ENCODE measurements at places on chromosomes 6 and 20.

DNA sequence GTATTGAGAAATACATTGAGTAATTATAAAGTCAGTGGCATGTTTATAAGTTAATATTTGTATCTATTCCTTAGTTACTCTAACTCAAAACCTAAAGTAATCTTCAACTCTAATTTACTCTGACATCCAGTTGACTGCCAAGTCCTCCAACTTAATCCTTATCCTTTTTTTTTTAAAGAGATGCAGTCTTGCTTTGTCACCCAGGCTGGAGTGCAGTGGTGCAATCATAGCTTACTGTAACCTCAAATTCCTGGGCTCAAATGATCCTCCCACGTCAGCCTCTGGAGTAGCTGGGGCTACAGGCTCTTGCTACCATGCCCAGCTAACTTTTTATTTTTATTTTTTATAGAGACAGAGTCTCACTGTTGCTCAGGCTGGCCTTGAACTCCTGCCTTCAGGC is 24.4 kb downstream of the PTPN1 start:
- DNase-seq, result no peak

DNA sequence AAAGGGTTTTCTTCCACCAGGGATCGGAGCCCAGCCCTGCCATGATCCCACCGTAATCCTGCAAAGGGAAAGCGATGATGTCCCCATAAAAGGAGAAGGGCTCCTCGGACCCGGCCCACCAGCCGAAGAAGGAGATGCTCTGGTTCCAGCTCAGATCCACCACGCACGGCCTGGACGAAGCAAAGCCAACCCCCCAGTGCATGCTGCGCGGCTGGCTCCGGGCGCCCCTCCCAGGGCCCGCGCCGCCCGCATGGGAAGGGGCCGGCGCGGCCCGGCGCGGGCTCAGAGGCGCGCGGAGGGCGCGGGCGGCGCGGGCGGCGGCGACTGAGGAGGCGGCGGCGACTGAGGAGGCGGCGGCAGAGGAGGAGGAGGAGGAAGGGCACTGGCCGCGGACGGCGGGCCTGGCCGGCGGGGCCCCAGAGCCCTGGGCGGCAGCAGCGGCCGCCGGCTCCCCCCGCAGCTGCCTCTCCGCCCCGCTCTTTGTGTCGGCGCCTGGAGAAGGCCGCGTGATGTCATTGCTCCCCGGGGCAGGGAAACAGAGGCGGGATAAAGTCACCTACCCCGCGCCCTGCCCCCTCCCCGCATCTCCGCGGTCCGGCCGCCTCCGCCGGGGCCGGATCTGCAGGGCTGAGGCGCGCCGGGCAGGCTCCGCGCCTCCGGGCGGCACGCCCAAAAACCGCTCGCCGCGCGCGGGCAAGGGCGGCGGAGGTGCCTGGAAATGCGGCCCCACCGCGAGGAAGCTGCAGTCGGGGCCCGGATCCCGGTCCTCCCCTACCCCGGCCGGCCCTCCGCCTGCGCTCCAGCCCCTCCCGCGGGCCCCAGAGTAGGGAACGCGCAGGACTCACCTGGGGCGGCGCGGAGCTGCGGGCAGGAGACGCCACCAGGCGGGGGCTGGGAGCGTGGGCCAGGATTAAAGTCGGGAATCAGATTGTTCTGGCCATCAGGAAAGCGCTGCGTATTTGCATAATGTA is at the start of gene FAXC:
Gene FAXC (minus strand): TSS at position 504 of the 971 bp plus-strand sequence. CDS start 302 bp downstream, at position 202.
- no peak for DNase-seq

- no peak for DNase-seq
Observed at GRCh38 chr20:40673442-40673841, 15.6 kb downstream of the MAFB start.

GRCh38 chr20:16575390-16576140 is 2.3 kb upstream of the KIF16B start:
- DNase-seq, result no peak

DNA sequence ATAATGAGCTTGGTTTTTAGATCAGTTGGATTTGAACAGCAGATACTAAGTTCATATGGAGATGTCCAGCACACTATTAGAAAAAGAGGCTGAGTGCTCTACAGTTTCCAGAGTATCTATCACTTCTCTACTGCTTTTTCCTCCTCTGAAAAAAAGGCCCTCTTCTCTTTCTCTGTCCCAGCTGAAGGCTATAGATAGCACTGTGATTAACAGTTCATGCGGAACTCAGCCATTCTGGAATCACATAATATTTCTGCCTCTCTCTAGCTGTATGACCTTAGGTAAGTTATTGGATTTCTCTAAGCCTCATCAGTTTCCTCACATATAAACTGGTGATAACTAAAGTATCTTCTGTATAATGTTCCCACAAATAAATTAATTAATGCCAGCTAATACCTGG is 184.1 kb downstream of the UBE3D start:
- no peak for DNase-seq

DNA sequence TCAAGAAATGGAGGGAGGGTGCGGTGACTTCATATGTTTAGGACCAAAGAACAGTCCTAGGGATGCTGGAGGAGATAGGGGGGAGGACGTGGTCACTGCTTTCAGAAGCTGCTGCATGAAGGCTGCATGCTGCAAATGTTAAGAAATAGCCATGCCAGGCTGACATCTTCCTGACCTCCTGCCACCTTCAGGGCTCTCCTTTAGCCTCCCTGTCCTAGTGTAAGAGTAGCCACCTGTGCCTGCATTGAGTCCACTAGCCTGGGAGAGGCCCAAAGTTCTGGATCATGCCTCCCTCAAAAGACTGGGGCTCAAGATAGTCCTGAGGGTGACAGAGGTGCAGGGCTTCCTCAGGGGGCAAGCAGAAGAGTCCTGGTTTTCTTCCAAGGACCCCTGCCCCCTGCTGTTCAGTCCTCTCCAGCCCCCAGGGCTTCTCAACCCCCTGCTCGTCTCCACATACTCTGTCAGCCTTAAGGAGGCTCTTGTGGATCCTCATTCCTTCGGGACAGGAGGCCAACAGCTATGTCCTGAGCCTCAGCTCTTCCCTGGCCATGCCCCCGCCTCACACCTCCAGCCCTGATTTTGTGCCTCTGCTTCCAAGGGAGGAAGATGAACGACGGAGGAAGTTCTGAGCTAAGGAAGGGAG is 96.3 kb downstream of the MRPL14 start:
- DNase-seq, result no peak

DNA sequence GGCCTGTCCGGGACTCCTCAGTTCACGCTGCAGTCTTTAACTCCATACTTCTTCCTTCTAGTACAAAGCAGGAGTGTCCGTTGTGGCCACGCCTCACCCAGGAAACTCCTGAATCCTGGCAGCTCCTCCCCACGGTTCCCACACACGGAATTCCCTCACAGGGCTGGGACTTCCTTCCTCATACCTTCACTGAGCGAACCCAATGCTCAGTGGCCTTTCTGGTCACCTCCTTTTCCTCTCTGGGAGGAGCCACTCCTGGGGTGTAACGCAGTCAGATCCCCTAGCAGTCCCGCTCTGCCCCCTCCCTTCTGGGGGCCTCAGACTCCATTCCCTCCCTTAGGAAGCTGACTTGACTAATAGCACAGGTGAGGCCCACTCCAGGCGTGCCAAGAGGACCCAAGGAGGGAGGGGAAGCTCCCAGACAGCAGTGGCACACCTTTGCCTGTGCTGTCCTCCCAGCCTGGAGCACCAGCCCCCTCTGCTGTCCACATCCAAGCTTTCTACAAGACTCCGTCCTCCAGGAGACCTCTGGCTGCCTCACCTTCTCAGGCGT is at the start of gene SLC52A3:
Gene SLC52A3 (minus strand): TSS at position 75 of the 553 bp plus-strand sequence. CDS start 2,726 bp downstream, outside the sequence.
- no peak for DNase-seq

DNA sequence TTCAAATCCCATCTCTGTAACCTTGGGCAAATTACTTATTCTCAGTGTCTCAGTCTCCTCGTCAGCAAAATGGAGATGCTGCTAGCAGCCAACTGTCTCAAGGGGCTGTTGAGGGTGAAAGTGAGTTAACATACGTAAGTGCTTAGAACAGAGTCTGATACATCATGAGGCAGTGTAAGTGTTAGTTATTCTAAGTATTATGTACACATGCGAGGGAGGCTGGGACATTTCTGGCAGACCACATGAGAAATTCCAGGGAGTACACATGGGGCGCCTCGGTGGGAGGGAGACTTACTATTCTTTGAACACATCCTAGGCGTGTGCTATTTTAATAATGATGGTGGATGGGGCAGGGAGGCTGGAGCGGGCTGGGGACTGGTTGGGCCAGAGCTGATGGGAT is 99.1 kb downstream of the DLGAP4 start:
- no peak for DNase-seq

DNA sequence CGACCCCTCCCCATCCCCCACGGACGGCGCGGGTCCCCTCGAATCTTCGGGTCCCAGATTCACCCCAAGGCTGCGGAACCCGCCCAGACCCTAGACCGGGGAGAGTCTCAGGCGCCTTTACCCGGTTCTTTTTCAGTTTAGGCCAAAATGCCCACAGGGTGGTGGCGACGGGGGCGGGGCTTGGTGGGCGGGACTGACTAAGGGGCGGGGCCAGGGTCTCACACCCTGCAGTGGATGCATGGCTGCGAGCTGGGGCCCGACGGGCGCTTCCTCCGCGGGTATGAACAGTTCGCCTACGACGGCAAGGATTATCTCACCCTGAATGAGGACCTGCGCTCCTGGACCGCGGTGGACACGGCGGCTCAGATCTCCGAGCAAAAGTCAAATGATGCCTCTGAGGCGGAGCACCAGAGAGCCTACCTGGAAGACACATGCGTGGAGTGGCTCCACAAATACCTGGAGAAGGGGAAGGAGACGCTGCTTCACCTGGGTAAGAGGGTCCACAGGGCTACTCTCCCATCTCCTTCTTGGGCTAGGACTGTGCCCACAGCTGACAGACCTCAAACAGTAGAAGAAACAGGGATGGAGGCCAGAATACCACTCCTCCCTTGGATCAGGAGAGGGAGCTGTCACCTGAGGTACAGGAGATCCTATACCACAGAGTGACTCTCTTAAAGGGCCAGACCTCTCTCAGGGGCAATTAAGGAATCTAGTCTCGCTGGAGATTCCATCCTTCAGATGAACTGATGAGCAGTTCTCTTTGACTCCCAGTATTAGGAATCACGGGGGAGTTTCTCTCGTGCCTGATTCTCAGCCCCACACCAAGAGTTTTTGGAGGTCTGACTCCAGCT is 942 bp downstream of the HLA-E start:
- peak; percentile 84 for DNase-seq

DNA sequence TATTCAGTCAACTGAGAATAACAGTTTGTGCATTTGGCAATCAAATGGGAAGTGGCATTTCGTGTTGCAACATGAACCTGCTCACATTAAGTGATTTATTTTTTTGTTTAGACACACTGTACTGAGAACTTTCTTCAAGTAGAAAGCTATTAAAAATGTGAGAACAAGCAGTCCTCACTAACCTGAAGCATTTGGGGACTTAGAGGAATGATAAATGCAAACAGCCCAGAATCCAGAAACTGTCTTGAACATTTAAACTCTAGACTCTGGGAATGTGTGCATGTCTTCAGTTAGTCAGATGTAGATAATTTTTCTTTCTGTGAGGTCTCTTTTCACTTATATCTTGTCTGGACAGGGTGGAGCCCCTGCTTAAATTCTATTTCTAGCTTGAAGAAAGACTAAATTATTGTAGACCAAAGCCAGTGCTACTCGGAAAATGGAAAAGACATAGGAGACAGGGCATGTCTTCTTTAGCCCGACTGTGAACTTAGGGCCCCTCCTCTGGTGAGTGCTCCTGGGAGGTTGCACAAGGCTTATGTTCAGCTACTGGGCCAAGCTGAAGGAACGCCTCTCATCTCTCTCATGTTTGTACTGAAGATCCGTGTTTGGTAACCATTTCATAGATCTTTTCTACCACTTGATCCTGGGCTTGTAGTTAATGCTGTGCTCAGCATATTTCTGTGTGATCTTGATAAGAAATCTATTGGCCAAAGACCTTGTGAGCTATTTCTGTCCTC is 70.1 kb downstream of the SLX4IP start:
- no peak for DNase-seq

DNA sequence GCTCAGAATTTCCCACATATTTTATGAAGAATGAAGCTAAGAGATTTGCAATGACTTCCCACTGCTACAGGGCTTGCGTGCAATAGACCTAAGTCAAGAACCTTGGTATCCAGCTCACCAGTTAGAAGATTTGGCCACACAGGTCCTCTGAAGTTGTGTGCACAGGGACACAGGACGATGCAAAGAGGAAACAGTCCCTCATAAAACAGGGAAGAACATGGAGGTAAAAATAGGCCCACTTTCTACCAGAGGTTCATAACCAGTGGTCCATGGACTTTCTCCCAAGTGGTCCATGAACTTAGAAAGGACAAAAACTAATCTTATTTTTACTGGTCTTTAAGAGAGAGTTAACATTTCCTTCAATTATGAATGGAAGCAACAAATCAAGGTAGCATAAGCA is 1.3 kb downstream of the ZKSCAN4 start:
- DNase-seq, result no peak

GRCh38 chr6:138030872-138031271 is 76.3 kb downstream of the PERP start:
- DNase-seq, result no peak

DNA sequence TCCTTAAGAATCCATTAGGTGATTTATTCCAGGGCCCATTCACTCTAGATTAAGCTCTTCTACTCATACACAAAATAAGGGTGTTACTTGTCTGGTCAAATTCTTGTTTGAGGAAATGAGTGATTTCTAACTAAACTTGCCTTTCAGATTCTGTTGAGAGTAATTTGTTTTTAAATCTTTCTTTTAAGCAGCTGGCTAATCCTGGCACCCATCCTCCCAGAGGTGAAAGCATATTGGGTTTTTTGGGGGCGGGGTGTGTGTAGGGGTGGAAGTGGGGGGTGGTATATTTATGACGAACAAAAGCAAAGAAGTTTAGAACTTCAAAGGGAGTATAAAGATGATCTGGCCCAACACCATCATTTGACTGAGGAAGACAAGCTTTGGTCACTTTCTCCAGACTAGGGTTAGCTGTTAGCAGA is 94.7 kb downstream of the RTN4IP1 start:
- DNase-seq, result peak; percentile 78
